Uterus (tissue), 4 donors: ENCODE measurements at places on chromosomes 13 and 19. TPM values are rescaled to one million over a fixed set of nuclear protein-coding genes. Genes with fewer than 3 reads are reported as not detected.

- H3K36me3 ChIP-seq: no peaks in the 10 kb centered on the region
- DNase-seq: no peak
- H3K27me3 ChIP-seq: no peaks in the 10 kb centered on the region
- no peaks in the 10 kb centered on the region for H3K4me1 ChIP-seq
These were observed 24.2 kb downstream of the C19orf12 start for GRCh38 chr19:29690842-29691241.

GRCh38 chr19:55581823-55582223, 1.2 kb upstream of the ZNF579 start:
- peak overlapping the region; percentile 11 for H3K27ac ChIP-seq
- H3K36me3 ChIP-seq: no peaks in the 10 kb centered on the region
- H3K27me3 ChIP-seq: no peaks in the 10 kb centered on the region
- no peak for DNase-seq
- H3K4me1 ChIP-seq: peaks cover under 1% of the 10 kb centered on the region

- peak overlapping the region; percentile 38 for H3K4me3 ChIP-seq
- no peak for DNase-seq
- no peaks in the 10 kb centered on the region for H3K36me3 ChIP-seq
- no peaks in the 10 kb centered on the region for H3K27me3 ChIP-seq
These were observed 3.1 kb upstream of the TNFAIP8L1 start for GRCh38 chr19:4636151-4636717.

- H3K27ac ChIP-seq: no peak overlapping the region
- no peaks in the 10 kb centered on the region for H3K36me3 ChIP-seq
- H3K4me1 ChIP-seq: no peaks in the 10 kb centered on the region
- H3K27me3 ChIP-seq: no peaks in the 10 kb centered on the region
- H3K4me3 ChIP-seq: no peak overlapping the region
These were observed 205.4 kb downstream of the PDS5B start for GRCh38 chr13:32791545-32792172.

- peaks cover 16% of the 10 kb centered on the region for H3K4me1 ChIP-seq
- no peak overlapping the region for H3K4me3 ChIP-seq
- H3K36me3 ChIP-seq: no peaks in the 10 kb centered on the region
- no peak overlapping the region for H3K27ac ChIP-seq
- DNase-seq: no peak
These were observed 3.2 kb upstream of the PDE4C start for GRCh38 chr19:18229474-18229873.

DNA sequence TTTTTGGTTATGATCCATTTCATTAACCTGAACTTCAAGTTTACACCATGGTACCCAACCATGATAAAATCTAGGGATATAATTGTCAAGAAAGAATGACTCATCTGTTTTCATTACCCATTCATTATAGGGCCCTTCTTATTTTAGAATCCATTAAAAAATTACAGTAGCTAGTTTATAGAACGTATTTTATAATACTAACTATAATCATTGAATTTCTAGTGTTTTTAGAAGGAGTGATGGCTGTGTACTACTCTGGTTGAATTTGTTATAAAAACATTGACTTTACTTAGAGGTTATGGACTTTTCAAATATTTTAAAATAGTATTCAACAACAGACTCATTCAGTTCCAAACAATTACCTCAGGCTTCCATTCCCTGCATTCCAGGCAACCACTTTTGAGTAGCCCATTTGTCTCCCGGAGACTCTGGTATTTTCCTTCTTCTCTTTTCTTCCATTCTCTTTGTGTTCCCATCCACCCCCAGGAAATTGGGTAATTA, 71.9 kb upstream of the KLF12 start:
- no peaks in the 10 kb centered on the region for H3K36me3 ChIP-seq
- DNase-seq: no peak
- no peak overlapping the region for H3K4me3 ChIP-seq
- H3K27me3 ChIP-seq: no peaks in the 10 kb centered on the region
- H3K4me1 ChIP-seq: no peaks in the 10 kb centered on the region

GRCh38 chr13:114129649-114130062, 2.8 kb downstream of the RASA3 start:
- DNase-seq: no peak
- no peaks in the 10 kb centered on the region for H3K4me1 ChIP-seq
- H3K27me3 ChIP-seq: no peaks in the 10 kb centered on the region
- H3K4me3 ChIP-seq: no peak overlapping the region
- no peaks in the 10 kb centered on the region for H3K36me3 ChIP-seq

POSTN gene
- 78.8 TPM for total RNA-seq

SYNGR4 gene
- total RNA-seq: not detected

C1QTNF9 gene
- total RNA-seq: 0.70 TPM
